Prostate gland (tissue), 2 donors: ENCODE measurements at places on chromosomes 12 and 14. TPM values are rescaled to one million over a fixed set of nuclear protein-coding genes. Genes with fewer than 3 reads are reported as not detected.
A peak's percentile ranks its signal among the peaks of the same experiment; 100 is the strongest.

Gene SLC7A7
- total RNA-seq, result 8.1 TPM

DNA sequence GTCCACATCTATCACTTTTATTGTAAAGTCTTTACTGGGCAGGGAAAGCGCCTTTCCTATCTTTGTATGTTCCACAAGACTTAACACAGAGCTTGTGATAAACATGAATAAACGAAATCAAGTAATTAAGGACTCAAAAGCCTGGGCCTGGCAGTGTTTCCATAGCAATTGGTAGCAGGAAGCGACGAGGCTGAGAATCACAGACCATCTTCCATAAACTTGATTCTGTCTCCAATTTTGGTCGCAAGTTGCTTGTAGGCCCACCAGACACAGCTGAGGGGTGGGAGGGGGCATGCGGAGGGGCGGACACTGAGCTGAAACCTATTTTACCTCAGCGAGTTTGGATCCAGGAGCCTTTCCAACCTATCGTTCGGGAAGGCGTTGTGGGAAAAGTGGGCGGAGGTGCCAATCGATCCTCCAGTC lies 302 bp downstream of the CCDC38 start:
- no peak for DNase-seq
- no peaks in the 10 kb centered on the region for H3K4me1 ChIP-seq
- H3K27me3 ChIP-seq, result no peaks in the 10 kb centered on the region

Gene CCDC38
- total RNA-seq, result 0.14 TPM

DNA sequence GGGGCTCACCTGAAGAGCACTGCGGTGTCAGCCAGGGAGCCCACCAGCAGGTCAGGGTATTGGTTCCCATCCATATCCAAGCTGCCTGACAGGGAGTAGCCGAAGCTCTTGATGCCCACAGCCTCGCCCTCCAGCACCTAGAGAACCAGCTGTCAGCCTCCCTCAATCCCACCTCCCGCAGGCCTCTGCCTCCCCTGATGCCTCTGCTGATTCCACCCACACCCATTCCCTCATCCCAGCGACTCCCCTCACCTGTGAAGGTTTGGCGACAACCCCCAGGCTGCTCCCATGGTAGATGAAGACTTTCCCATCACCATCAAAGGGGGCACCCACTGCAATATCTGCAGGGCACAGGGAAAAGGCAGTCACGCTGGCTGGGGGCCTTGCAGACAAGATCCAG lies 10.0 kb downstream of the ITGA7 start:
- H3K4me3 ChIP-seq, result no peak overlapping the region
- DNase-seq, result no peak
- H3K4me1 ChIP-seq, result no peaks in the 10 kb centered on the region
- H3K27me3 ChIP-seq, result no peaks in the 10 kb centered on the region
- no peaks in the 10 kb centered on the region for H3K36me3 ChIP-seq

Gene TSPAN11
- 4.1 TPM for total RNA-seq

GRCh38 chr14:40652089-40652691 lies 954.5 kb upstream of the LRFN5 start:
- no peaks in the 10 kb centered on the region for H3K4me1 ChIP-seq
- DNase-seq, result no peak
- H3K27me3 ChIP-seq, result no peaks in the 10 kb centered on the region
- no peak overlapping the region for H3K27ac ChIP-seq

Gene EEA1
- 18.6 TPM for total RNA-seq

- no peak overlapping the region for H3K4me3 ChIP-seq
- no peaks in the 10 kb centered on the region for H3K27me3 ChIP-seq
- no peak for DNase-seq
- no peaks in the 10 kb centered on the region for H3K4me1 ChIP-seq
- no peak overlapping the region for H3K27ac ChIP-seq
- H3K36me3 ChIP-seq, result no peaks in the 10 kb centered on the region
Observed at GRCh38 chr14:75301666-75302325, 23.2 kb downstream of the FOS start.

Gene BHLHE41
- 31.5 TPM for total RNA-seq

- H3K4me1 ChIP-seq, result no peaks in the 10 kb centered on the region
- no peak overlapping the region for H3K27ac ChIP-seq
- H3K36me3 ChIP-seq, result no peaks in the 10 kb centered on the region
- no peak overlapping the region for H3K4me3 ChIP-seq
Observed at GRCh38 chr12:12975322-12976077, 23.5 kb upstream of the GPRC5D start.

Gene GNB3
- 2.4 TPM for total RNA-seq

DNA sequence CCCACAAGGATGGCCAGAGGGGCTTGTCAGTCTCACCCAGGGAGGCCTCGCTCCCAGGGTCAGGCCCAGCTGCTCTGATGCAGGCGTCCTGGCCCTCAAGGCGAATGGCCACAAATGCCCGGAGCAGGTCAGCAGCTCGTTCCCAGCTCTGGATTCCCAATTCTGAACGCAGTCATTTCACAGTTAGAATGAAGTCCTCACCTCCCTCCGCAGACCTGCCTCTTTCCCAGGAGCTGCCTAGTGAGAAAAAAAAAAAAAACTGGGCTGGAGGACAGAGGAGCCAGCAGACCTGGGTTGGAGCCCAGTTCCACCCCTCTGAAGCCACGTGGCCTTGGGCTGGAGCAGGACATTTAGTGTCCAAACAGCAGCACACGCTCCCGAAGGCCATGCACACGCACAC lies 62.2 kb upstream of the DIO3 start:
- H3K27ac ChIP-seq, result no peak overlapping the region
- no peaks in the 10 kb centered on the region for H3K36me3 ChIP-seq
- no peak overlapping the region for H3K4me3 ChIP-seq
- H3K27me3 ChIP-seq, result no peaks in the 10 kb centered on the region
- DNase-seq, result no peak

DNA sequence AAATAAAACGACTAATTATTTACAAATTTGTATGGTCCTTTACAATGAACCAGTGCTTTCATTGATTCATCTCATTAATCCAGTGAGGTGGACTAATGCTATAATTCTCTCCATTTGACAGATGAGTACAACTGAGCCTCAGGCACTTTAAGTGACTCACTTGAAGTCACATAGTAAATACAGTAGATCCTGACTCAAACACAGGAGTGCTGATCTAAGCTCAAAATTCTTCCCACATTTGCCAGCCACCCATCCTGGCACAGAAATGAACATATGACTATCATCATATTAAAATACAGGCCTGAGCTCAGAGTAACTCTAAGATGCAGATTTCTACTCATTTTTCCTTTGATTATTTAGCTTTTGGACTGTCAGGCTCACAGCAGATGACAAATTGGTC lies 30.6 kb downstream of the SLC16A7 start:
- H3K27me3 ChIP-seq, result no peaks in the 10 kb centered on the region
- no peak for DNase-seq
- H3K36me3 ChIP-seq, result no peaks in the 10 kb centered on the region
- H3K4me3 ChIP-seq, result no peak overlapping the region

DNA sequence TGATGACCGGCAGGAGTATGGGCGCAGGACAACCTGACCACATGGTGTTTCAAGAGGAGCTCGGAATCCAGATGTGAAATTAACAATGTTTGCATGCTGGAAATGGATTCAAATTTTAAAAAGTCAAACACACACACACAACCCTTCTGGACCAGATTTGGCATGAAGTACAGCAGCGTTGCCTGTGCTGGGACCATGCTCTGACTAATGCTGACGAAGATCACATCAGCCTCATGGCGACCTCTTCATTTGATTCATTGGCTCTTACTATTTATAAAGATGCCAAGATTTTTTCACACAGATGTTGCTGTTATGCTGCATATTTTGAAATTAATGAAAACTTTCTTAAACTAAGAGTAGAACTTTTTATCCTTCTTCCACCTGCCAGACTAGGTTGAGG lies 926.6 kb upstream of the TMEM132C start:
- H3K4me3 ChIP-seq, result no peak overlapping the region
- H3K36me3 ChIP-seq, result no peaks in the 10 kb centered on the region
- no peak overlapping the region for H3K27ac ChIP-seq
- H3K27me3 ChIP-seq, result no peaks in the 10 kb centered on the region
- H3K4me1 ChIP-seq, result no peaks in the 10 kb centered on the region

- peak; percentile 94 for DNase-seq
- H3K4me3 ChIP-seq, result peak overlapping the region; percentile 68
- H3K27me3 ChIP-seq, result no peaks in the 10 kb centered on the region
- no peaks in the 10 kb centered on the region for H3K36me3 ChIP-seq
Observed at GRCh38 chr12:12725086-12725955, 8.2 kb downstream of the CDKN1B start.

GRCh38 chr12:130982565-130983225 lies 29.0 kb downstream of the ADGRD1 start:
- H3K4me1 ChIP-seq, result no peaks in the 10 kb centered on the region
- no peaks in the 10 kb centered on the region for H3K27me3 ChIP-seq
- DNase-seq, result no peak

- DNase-seq, result no peak
- H3K4me1 ChIP-seq, result no peaks in the 10 kb centered on the region
- no peaks in the 10 kb centered on the region for H3K36me3 ChIP-seq
- no peak overlapping the region for H3K4me3 ChIP-seq
Observed at GRCh38 chr14:99752486-99753121, 40.6 kb upstream of the EML1 start.

DNA sequence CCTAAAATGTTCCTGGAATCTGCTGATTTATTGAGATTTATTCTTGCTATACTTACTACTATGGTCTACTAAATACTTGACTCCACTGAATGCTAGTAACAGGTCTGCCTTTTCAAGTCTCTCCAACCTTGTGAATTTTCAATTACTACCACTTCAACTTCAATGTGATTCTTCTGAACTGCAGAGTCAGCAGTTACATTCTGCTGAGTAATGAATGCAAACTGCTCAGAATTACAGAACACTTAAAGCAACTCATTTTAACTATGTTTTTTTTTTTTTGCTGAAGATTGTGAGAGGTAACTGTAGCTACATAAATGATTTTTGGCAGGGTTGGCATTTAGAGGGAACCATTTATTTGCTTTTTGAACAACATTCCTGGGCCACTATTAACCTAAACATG lies 41.8 kb downstream of the ARF6 start:
- no peaks in the 10 kb centered on the region for H3K36me3 ChIP-seq
- DNase-seq, result no peak
- no peaks in the 10 kb centered on the region for H3K27me3 ChIP-seq

GRCh38 chr12:26734510-26735248 lies 98.3 kb downstream of the ITPR2 start:
- no peaks in the 10 kb centered on the region for H3K4me1 ChIP-seq
- H3K36me3 ChIP-seq, result no peaks in the 10 kb centered on the region
- no peak for DNase-seq

Gene PABPN1
- 113 TPM for total RNA-seq

Gene LRRK2
- total RNA-seq, result 6.2 TPM

Gene NTS
- total RNA-seq, result 0.96 TPM

GRCh38 chr14:77133720-77134338 lies 7.8 kb downstream of the ZDHHC22 start:
- no peaks in the 10 kb centered on the region for H3K36me3 ChIP-seq
- no peak overlapping the region for H3K27ac ChIP-seq
- H3K4me1 ChIP-seq, result no peaks in the 10 kb centered on the region
- peaks cover 5% of the 10 kb centered on the region for H3K27me3 ChIP-seq
- DNase-seq, result no peak

GRCh38 chr12:107884769-107885694 lies 110.5 kb downstream of the ASCL4 start:
- peak; percentile 38 for DNase-seq
- H3K4me3 ChIP-seq, result no peak overlapping the region

GRCh38 chr12:79765157-79765556 lies 74.4 kb upstream of the PAWR start:
- no peaks in the 10 kb centered on the region for H3K36me3 ChIP-seq
- H3K4me3 ChIP-seq, result no peak overlapping the region
- DNase-seq, result no peak
- no peaks in the 10 kb centered on the region for H3K27me3 ChIP-seq

DNA sequence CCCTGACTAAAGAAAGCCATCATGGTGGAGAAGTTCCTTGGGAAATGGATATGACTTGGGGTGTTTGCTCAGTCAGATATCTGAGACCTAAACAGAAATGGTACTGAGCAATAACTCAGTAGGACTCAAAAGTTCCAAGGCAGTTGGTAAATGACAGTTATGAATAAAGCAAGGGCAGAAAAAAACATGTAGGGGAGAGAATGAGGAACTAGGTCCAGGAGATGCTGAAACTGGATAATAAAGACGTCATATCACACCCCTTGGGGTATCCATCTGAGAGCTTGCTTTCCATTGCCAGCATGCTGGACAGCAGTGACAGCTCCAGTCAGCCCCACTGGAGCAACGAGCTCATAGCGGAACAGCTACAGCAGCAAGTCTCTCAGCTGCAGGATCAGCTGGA lies 37.5 kb downstream of the RPGRIP1 start:
- DNase-seq, result no peak
- no peak overlapping the region for H3K27ac ChIP-seq
- no peaks in the 10 kb centered on the region for H3K4me1 ChIP-seq
- H3K36me3 ChIP-seq, result no peaks in the 10 kb centered on the region
- H3K27me3 ChIP-seq, result no peaks in the 10 kb centered on the region

DNA sequence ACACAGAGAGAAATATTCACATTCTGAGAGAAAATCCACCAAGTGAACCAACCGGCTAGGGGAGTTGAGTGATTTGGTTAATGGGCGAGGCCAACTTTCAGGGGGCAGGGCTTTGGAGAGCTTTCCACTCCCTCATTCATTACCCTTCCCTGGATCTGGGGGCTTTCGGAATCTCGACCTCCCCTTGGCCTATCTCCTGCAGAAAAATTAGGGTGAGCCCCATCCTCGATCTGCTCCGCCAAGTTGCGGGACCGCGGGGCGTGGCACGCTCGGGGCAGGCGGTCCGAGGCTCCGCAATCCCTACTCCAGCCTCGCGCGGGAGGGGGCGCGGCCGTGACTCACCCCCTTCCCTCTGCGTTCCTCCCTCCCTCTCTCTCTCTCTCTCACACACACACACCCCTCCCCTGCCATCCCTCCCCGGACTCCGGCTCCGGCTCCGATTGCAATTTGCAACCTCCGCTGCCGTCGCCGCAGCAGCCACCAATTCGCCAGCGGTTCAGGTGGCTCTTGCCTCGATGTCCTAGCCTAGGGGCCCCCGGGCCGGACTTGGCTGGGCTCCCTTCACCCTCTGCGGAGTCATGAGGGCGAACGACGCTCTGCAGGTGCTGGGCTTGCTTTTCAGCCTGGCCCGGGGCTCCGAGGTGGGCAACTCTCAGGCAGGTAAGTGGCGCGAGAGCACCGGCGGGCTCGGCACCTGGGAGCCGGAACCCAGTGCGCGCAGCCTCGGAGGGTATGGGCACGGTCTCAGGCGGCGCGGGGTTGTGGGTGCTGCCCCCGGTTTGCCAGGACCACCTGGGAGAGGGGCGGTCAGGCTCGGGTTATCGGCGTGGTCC lies at the start of gene ERBB3:
Gene ERBB3, plus strand, starts transcription at position 443 of the 833 bp plus-strand sequence. Its CDS starts 136 bp downstream, at position 579.
- H3K27ac ChIP-seq, result peak within 1 kb of the TSS; percentile 96
- no peaks in the 10 kb centered on the region for H3K27me3 ChIP-seq
- H3K4me3 ChIP-seq, result peak within 1 kb of the TSS; percentile 57
- DNase-seq, result peak; percentile 87
- H3K4me1 ChIP-seq, result no peaks in the 10 kb centered on the region
- H3K36me3 ChIP-seq, result no peaks in the 10 kb centered on the region

Gene ZNF385A
- total RNA-seq, result 29.4 TPM

GRCh38 chr14:99169776-99170356 lies 102.1 kb downstream of the BCL11B start:
- H3K4me1 ChIP-seq, result no peaks in the 10 kb centered on the region
- no peaks in the 10 kb centered on the region for H3K27me3 ChIP-seq
- H3K36me3 ChIP-seq, result no peaks in the 10 kb centered on the region
- DNase-seq, result no peak
- no peak overlapping the region for H3K4me3 ChIP-seq
